ENCODE measurements at places on chromosomes 5 and 9. TPM values are rescaled to one million over a fixed set of nuclear protein-coding genes. Genes with fewer than 3 reads are reported as not detected.

The PLAC8L1 gene
- not detected for total RNA-seq

GRCh38 chr9:68955330-68955729, 58.6 kb downstream of the PRKACG start:
- no peaks in the 10 kb centered on the region for H3K4me1 ChIP-seq
- no peaks in the 10 kb centered on the region for H3K27me3 ChIP-seq
- no peak overlapping the region for H3K4me3 ChIP-seq
- no peaks in the 10 kb centered on the region for H3K36me3 ChIP-seq
- no peak overlapping the region for H3K27ac ChIP-seq

DNA sequence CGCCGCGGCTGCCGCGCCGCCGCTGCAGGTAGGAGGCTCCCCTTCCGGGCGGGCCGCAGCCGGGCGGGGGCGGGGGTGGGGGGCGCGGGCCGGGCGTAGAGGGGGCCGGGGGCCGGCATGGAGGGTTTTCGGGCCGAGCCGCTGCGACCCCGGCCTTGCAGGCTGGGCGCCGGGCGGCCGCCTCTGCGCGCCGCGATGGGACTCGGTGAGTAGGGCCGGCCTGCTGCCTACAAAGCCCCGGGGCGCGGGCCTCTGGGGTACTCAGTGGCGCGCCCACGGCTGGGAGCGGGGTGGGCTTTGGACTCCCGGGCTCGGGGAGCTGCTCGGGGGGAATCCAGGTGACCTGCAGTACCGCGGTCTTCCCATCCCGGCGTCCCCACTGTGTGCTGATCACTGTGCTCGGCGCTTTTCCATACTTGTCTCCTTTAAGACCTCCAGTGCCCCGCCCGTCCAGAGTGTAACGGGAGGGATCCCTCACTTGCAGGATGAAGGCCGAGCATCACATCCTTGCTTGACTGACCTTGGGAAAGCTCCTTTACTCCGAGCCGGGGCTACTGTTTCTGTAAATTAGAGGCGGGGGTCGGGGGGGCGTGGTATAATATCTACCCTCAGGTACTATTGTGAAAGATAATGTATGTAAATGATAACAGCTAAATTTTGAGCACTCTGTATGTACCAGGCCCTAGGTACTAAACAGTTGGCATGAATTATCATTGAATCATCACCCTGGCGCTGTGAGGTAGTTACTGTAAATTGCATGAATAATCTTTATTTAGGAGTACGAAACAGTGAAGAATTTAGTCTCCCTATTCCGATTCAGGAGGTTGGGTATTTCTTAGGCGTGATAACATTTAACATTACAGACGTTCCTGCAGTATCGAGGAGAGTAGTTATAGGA, 672 bp downstream of the MSANTD3 start:
- DNase-seq = peak; percentile 73
- peak overlapping the region; percentile 85 for H3K27ac ChIP-seq
- H3K36me3 ChIP-seq = no peaks in the 10 kb centered on the region
- no peaks in the 10 kb centered on the region for H3K27me3 ChIP-seq

The TMEM171 gene
- 0.43 TPM for total RNA-seq

DNA sequence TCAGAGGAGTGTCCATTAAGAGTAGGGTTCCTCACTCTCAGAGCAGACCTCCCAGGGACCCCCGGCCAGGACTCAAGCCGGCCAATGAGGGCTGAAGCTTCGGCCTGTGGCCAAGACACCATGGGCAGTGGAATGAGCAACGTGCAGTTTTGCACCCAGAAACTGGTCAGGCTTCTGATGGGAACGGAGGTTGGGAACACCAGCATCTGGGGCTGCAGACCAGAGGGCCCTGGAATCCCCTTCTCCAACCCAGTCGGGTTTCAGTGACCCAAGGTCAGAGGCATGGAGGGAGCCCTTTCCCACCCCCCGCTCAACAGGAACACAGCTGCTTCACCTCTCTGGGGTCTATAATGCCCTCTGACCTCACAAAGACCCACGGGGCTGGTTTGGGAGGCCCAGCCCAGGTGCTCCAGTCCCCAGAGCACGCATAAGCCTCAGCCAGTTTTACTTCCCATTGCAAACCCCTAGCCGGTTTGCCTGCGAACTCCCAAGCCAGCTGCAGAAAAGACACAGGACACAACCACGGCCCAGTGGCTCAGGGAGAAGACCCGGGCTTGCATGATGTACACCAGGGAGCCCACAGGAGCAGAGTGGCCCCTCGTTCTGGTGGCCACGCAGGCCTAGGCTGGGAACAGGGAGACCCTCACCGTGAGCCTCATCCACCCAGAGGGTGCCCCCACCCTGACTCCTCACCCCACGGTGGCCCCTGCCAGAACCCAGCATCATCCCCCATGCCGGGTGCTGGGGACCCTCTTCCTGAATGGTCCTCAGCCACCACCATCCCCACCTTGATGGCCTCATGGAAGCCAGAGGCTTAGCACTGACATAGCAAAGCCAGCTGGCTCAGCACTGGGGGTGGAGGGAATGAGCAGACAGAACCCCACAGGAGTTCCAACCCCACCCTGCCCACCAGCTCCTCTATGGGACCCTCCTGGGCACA, 30.6 kb downstream of the VAV2 start:
- no peak overlapping the region for H3K27ac ChIP-seq
- H3K36me3 ChIP-seq = no peaks in the 10 kb centered on the region
- no peak for DNase-seq
- H3K27me3 ChIP-seq = no peaks in the 10 kb centered on the region

DNA sequence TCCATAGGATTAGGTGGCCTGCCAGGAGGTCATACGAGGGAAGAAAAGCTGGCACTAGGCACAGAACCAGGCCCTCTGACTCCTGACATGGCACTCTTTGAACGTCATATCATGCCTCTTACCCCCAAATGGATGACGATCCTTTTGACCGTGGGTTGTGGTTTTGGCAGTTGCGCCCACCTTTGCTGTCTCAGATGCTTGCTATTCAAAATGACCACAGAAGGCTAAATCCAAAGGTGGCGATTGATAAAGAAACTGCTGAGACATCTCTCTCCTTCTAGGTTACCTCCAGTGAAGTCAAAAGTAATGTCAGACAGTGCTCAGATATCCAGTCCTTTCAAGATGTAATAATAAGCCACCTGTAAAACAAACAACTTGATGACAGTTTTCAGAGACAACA, 385.0 kb downstream of the EFNA5 start:
- H3K27ac ChIP-seq = no peak overlapping the region
- H3K36me3 ChIP-seq = no peaks in the 10 kb centered on the region
- no peak overlapping the region for H3K4me3 ChIP-seq
- no peaks in the 10 kb centered on the region for H3K27me3 ChIP-seq
- H3K4me1 ChIP-seq = no peaks in the 10 kb centered on the region
- DNase-seq = no peak

GRCh38 chr5:135345956-135346731, 52.9 kb downstream of the MACROH2A1 start:
- H3K36me3 ChIP-seq = peaks cover 78% of the 10 kb centered on the region
- H3K4me3 ChIP-seq = no peak overlapping the region
- DNase-seq = no peak
- H3K4me1 ChIP-seq = no peaks in the 10 kb centered on the region

Data from upper lobe of right lung (tissue), 1 donor.